Stimulated activated CD4-positive, alpha-beta T cell treated with anti-CD3 and anti-CD28 coated beads, Interleukin-15, amount 100 ng/mL, for 48 hours (primary cell): ENCODE measurements at places on chromosomes 7 and 10.

GRCh38 chr10:557792-558328 is 131.6 kb downstream of the DIP2C start:
- no peak for DNase-seq

- no peak for DNase-seq
Measured at GRCh38 chr10:67853512-67853911, 15.5 kb upstream of the DNAJC12 start.

GRCh38 chr10:132855889-132856288 is 69.9 kb upstream of the NKX6-2 start:
- DNase-seq: no peak

GRCh38 chr7:43460733-43461348 is 122.1 kb upstream of the STK17A start:
- DNase-seq: no peak

DNA sequence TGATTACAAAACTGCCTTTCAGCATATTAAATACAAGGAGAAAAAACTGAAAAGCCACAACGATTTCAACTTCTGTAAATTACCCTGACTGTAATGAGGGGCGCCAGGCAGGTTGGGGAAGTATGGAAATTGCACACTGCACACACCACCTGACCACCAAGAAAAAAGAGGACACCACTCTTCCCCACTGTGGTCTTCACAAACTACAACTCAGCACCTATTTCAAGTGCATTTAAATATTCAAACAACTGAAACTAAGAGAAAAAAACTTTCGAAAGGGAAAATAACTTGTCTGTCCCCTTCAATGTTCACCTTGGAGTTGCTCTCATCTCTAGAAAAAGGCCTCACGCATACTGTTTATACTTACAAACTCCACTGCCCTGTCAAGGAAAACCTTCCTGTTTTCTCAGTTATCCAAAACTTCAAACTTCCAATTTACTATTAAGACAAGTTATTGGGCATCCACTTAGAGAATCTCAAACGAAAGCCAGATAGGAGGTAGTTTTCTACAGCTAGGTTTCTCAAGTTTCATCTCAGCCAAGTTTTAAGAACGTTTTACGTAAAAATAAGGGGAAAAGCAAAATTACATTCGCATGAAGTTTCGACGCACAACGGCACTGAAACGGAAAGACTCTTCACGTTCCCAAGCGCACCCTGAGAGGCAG is 1.4 kb downstream of the LARP4B start:
- DNase-seq: no peak

GRCh38 chr7:146355216-146355615 is 238.6 kb downstream of the CNTNAP2 start:
- no peak for DNase-seq

GRCh38 chr7:94633687-94634086 is 22.2 kb downstream of the SGCE start:
- DNase-seq: no peak

DNA sequence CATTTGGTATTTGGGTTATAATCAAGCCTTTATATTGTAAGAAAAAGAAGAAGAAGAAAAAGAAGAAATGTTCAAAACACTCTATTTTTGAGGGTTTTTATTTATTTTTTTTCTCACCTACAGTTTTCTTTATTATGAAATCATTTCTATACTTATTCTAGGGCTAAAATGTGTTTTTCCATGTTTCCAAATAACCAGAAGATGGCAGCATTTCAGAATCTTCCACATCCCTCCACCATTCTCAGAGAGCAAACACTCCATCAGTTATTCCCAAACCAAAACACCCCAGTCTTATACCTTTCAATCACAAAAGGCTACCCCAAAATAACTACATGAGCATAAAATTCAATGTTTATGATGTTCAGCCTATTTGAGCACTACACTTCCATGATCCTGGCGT is 38.7 kb upstream of the PPP1R17 start:
- DNase-seq: no peak

DNA sequence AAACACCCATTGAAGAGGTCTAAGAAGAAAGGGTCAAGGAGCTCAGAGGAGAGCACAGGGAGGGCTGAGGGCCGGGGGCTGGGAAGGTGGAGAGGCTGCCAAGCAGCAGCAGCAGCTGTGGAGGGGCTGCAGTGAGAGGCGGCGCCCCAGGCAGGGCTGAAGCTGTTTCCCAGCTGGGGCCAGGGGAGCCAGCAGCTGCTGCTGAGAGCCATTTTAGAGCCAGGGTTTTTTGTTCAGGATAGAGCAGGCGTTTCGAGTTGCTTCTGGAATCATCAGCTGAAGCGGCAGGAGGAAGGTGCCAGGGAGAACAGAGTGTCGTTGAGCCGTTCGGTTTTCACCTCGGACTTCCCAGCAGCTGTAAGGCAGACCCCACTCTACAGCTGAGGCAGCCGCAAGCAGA is 62.7 kb downstream of the LANCL2 start:
- no peak for DNase-seq

DNA sequence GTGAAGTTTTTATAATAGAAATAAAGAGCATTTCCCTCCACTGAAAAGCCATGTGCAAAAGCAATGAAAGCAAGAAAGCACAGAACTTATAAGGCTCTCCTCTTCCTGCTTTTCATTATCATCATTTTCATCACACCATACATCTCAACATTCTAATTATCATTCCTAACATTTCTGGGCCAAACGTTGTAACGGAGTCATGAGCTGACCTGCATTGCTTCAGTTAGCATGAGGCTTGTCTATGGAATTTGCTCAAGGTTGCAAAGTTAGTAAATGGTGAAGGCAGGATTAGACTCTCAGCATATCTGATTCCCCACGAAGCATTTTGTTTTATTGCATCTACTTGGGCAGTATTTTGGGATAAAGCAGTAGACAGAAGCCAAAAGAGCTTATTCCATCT is 11.4 kb downstream of the SCIN start:
- DNase-seq: no peak

GRCh38 chr7:139118234-139118804 is 8.8 kb upstream of the ZC3HAV1 start:
- DNase-seq: peak; percentile 29

DNA sequence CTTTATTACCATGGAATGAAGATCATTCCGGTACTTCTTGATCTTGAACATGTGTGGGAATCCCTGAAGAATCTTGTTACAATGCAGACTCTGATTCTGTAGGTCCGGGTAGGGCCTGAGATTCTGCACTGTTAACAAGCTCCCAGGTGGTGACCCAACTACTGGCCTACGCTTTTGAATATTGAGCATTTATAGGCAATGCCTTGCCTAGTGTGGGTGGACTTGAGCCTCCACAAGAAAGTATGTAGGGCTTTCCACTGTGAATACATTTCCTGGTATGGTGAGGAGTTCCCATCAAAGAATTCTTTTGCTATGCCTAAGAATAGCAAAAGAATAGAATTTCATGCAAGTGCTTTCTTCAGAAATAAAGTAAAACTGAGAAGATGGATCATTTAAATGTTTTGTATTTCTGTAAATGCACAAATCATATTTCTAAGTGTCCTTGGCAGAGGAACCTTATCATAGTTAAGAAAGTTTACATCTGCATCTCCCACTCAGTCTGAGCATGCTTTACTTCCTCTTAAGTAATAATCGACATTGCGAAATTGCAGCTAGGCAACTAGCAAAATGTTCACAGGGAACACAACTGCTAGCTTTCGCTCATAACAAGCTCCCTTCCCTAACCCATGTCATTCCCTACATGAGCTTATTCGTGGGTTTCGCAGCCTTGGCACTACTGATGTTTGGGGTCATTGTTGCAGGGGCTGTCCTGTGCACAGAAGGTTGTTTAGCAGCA is 71.4 kb downstream of the AHR start:
- DNase-seq: no peak

- no peak for DNase-seq
Measured at GRCh38 chr10:42477170-42477569, 161.2 kb downstream of the ZNF33B start.

DNA sequence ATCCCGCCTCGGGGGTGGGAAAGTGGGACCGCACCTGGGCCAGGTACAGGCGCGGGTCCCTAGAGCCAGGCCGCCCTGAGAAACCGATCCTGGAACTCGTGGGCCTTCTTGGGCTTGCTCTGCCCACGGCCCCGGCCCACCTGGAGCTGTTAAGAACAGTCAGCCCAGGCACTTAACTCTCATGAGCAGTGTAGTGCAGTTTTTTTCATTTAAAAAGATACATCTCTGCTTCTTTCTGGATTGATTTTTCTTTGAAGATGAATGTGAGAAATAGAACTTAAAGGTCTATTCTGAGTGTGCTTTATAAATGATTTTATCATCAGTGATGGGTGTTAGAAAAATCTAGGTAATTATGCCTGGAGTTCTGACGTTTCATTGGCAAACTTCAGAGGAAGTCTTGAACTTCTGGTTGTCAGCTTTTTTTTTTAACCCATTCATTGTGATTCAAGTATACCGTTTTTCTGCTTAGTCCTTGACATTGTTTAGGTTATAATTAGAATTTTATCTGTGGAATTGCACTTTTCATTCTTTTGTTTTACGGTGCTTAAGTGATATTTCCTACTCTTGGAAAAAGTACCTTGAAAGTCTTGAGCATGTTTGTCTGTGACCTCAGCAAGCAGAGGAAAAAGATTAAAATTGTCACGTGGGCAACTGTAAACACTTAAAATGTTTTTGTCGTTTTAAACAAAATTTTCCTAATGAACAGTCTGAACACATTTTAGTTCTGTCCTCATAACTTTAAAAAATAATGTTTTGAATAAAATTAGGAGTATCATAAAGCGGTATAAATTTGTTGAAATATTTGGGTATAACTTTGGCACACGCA is 906 bp downstream of the CDK1 start:
- no peak for DNase-seq

- DNase-seq: no peak
Measured at GRCh38 chr7:101935521-101936141, 118.2 kb downstream of the CUX1 start.

DNA sequence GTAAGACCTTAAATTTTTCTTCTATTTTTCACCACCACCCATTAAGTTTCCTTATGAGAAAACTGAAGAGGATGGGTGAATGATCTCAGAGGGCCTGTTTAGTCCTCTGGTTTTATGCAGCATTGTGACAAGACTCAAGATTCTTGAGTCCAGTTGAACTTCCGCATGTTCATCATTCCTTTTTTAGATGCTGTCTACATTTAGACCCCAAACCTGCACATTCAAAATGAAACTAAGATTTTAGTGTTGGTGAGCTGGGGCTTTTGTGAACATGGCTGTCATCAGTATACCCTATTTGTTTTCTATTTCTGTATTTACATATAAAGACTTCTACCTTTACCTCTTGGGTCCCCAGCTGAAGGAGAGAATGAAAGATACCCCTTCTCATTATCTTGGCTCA is 31.1 kb downstream of the NET1 start:
- DNase-seq: no peak

DNA sequence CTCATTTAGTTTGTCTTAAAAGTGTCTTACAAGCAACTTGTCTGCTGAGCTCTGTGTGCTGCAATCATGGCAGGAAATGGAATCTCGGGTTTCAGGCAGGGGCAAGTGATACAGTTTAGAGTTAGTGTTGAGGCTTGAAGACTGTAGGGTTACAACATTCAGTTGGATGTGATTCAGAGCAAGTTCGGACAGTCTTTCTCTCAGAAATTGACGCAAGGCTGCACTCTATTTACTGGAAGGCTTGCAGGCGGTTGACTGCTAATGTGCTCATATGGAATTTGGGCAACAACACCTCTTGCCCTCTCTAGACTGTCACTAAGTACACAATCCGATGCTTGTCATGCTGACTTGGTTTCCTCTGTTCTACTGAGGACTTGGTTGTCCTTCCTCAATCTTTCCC is 161.7 kb upstream of the BMPER start:
- DNase-seq: no peak

GRCh38 chr10:71665456-71665855 is 54.1 kb downstream of the C10orf105 start:
- DNase-seq: no peak

- DNase-seq: no peak
Measured at GRCh38 chr7:45911311-45911710, 9.8 kb downstream of the IGFBP3 start.

DNA sequence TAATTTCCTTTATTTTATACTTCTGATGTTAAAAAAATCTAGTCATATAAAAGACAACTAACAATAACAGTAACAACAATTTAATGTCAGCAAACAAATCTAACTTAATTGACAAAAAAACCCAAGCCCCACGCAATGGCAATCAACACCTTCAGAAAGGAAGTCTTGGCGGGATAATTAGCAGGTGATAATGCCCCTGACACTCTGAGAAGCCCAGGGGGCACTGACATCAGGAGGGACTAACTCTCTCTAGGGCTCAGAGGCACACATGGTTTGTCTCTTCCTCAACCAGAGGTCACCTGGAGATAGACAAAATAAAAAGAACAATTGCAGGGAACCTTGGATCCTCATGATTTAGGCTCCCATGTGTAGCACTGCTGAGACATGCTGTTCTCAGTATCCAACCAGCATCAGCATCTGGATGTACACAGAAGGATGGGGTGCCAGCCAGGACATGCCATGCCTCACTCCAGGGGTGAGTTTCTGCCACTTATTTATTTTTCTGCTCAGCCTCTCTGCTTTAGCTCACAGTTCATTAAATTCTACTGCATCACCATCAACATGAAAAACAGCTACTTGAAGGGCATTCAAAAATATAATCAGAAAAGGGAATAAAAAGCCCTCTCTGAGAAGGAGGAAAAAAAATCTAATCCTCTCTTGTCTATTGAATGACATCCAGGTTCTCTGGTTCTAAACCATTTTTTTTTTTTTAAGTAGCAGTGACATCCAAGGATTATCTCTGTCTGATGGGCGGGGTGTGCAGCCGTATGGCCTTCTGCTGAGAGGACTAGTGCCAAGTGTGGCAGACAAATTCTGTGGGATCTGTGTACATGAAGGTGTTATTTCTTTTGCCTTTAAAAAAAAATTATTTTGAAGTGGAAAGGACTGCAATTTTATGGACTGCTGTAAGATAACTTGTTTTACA is 96.3 kb downstream of the ATXN7L1 start:
- no peak for DNase-seq

DNA sequence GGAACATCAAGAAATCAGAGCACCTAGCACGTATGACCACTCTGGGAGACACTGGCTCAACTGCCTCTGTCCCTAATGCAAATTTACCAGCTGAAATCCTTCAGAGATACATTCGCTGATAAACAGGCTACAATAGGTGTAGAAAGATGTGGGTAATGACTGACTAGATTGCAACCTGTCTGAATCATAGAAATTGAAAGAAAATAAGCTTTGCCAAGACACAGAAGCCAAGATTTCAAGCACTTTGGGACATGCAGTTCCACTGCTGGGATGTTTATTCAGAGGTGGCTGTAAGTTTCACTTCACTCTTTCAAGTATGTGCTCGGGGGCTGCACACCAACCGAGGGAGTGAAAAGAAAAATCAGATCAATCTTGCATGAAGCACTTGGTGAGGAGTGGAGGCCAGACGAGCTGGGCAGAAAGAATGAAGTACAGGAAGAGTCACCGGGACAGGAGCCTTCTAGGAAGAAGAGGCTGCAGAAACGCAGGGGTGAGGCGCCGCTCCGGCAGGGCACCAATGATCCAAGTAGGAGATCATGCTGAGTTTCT is 276.7 kb downstream of the PARD3 start:
- DNase-seq: no peak

DNA sequence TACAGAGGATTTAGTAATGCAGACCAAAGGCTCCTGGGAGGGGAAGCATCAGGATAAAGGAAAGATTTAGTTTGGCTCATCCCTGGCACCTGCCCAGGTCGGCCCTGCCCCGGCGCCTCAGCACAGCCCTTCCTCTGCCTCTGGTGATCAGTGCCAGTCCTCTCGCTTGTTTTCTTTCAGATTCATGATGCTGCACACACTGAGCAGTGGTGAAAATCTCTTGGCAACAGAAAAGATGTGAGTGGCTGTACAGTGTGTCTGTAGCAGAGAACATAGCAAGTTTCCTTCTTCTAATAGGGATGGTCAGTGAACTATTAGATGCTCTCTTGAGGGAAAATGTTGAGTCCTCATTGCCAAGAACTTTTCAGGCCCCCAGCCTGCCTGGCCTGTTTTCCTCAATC is 994.1 kb downstream of the KCNMA1 start:
- DNase-seq: no peak
